Mesenchymal stem cell (in vitro differentiated cells and primary cell): ENCODE measurements at places on chromosomes 11 and 22.

DNA sequence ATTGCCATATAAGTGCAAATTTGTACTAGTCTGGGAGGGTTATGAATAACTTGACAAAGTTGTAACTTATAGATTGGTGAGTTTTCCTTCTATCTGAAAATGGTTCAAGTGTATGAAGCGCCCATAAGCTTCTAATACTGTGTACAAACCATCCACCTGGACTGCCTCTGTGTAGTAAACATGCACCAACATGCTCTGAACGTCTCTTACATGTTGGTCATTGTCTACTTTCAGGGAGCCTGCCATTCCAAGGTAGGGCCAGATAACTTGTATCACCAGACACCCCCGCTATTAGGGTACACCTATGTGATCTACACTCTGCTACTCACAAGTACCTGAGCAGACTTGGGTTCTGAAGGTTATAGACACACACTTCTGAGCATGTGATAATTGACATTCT is 735.5 kb upstream of the API5 start:
- no peak for DNase-seq

DNA sequence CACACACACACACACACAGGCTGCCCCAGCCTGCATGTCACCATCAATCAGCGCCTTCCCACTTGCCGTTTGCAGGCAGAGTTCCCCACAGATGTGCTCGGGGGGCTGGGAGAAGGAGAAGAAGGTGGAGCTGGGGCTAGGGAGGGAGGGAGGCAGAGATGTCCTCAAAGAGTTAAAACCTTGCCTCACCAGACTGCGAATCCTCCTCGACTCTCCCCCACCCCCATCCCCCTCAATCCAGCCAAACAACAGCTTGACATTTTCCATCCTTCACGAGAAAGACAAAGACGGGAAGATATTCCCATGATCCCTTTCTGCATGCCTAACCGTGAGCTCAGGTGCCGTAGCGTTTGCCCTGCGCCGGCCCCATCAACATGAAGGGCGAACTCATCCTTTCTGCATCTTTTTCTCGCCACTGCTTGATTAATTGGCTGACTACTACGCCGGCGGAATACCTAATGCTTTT is 365.5 kb downstream of the MIAT start:
- DNase-seq = no peak

GRCh38 chr11:124902616-124903015 is 5.0 kb upstream of the ROBO4 start:
- no peak for DNase-seq

DNA sequence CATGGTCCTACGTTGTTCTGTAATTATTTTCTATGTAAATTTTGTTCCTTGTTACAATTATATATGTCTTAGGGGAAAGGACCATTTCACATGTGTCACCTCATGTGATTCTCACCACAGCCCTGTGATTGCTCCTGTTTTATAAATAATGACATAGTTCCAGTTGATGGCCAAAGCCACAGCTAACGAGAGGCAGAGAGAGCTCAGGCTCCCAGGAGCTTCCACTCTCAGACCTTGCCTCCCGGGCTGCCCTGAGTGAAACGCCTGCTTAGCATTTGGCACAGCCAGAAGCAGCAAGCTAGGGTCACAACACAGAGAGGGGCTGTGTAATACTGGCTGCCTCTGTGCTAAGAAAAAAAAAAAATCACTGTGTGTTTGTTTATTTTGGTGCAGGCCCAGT is 5.9 kb downstream of the TMEM121B start:
- no peak for DNase-seq

- DNase-seq = no peak
Measured at GRCh38 chr11:55367674-55368073, at the start of gene OR4A15. TSS of gene OR4A15 (plus strand) at chr11:55367974. CDS start at chr11:55367974, 0 bp downstream.

DNA sequence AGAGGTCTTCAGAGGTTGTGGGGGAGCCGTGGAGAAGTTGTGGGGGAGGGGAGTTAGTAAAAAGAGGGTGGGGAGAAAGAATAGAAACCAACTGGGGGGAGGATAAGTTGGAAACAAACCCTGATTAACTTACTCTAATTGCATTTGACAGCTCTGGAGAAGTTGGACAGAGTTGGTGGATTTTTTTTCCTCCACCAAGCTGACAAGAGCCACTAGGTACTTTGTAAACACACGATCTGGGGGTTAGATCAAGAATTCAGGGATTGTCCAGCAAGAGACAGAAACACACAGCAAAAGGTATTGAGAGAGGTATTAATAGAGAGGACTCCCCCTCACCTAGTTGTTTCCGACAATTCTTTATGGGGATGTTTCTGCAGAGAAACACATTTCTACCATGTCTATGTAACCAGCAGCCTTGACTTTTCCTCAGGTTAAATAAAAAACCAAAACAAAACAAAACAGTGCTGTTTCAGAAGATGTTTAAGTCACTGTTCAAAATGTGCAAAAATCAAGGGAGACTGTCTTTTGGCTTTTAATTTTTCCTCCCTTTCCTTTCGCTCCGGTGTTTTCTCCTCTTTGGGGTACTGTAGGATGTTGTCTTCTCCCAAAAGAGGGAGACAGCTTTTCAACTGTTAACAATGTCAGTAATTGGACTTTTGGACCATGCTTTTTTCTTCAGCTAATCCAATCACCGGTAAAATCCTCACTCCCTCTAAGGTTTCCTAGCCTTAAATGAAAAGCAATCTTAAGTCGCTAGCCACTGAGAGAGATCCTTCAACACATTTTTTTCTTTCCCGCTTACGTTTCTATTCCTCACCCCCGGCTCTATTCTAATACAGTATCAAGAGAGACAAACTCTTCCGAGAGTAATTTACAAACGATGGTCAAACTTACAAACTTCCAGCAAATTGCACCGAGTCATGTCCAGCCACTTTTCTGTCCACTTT is 708 bp downstream of the MAML2 start:
- DNase-seq = no peak
